BJ (cell line): ENCODE measurements at places on chromosomes 11 and 22.

DNA sequence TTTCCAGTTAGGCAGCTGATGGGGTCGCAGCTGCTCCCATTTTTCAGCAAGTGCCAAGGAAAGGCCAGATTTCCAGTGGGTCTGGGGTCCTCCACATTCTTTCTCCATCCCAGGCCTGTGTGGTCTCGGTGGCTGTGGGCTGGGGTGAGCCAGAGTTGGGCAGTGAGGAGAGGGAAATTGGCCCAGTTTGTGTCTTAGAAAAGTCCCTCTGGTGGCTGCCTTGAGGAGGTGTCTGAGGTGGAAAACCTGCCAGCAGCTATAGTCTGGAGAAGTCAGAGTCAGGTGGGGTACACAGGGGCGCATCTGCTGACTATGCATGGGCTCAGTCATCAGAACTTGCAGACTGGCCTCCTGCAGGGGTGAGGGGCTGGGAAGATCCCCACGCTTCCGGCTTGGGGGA, 30.5 kb downstream of the MRGPRD start:
- no peak for DNase-seq

- no peak for DNase-seq
Observed at GRCh38 chr22:30890686-30891442, 77.7 kb downstream of the MORC2 start.

DNA sequence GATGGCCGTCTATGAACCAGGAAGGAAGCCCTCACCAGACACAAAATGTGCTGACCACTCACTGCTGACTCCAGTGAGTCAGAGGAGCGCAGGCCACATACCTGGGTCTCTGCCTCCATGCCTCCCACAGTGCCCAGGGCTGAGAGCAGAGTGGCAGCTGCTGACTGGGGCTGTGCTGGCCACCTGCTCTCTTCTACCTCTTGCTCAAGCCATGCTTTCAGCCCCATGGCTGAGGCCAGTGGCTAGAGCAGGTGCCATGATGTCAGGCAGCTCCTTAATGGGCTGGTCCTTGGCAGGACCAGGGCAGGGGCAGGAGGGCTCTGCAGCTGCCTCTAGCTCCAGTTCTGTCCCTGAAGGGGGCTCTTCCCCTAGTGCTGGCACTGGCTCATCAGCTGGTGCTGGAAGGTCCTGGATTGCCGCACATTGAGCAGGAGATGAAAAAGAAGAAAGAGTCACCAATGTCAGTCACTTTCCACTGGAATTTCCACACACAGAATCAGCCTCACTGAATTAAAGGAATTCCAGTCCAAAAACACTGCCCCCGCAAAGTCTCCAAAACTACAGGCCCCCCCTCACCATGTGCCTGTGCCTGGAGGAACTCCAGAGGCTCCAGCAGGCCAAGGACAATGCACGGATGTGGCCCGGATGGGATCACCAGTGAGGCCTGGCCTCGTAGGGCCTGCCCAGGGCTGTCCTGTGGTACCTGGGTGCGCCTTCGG, 86.4 kb downstream of the GGTLC2 start:
- DNase-seq: no peak

GRCh38 chr22:28103596-28103995, 184.5 kb upstream of the PITPNB start:
- no peak for DNase-seq

DNA sequence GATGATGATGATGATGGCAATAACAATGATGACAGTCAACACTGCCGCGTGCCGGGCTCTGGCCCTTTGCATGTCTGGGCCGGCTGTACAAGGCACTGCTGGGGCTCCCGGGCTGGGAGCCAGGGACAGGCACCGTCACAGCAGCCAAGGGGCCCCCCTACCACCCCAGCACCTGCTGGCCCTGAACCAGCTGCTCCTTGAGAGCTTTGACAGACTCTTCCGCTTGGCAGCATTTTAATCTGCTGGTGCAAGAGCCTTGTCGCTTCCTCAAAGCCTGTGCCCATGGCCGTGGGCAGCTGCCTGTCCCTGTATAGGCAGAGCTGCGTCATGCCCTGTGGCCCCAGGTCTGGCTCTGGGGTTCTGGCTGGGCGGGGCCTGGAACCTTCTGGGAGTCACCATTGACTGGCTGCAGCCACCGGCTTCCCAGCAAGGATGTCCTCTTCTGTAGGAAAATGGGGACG, 12.9 kb upstream of the MUC6 start:
- no peak for DNase-seq

DNA sequence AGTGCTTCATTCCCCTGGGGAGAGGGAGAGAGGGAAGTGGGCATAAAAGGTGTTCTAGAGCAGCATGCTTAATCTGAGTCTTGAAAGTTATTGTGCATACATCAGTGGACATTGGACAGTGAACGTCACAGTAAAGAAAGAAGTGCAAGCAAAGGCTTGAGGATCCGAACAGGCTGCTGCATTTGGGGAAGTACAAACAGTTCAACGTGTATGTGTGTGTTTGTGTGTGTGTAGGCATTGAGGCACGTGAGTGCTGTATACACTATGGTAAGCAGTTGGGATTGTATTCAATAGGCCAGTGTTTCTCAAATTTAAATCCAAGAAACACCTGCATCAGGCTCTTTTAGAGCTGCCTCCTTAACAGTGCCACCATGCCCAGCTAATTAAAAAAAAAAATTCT, 10.4 kb upstream of the EIF3M start:
- DNase-seq: no peak

DNA sequence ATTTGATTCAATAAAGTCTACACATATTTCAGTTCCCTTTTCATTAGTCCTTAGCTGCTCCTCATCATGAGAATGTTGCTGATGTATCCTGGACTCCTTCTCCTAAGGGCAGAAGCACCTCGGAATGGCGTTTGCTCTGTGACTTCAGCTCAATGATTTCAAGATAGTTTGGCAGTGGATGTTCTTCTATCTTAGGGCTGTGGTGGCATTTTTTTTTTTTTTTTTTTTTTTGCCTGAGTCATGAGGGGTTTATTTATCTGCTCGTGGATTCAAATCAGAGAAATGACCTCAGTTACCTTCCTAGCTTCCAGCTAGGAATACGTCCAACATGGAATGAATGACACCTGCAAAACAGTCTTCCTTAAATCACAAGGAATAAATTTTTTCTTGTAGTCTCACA, 220.0 kb upstream of the ZBED5 start:
- no peak for DNase-seq

DNA sequence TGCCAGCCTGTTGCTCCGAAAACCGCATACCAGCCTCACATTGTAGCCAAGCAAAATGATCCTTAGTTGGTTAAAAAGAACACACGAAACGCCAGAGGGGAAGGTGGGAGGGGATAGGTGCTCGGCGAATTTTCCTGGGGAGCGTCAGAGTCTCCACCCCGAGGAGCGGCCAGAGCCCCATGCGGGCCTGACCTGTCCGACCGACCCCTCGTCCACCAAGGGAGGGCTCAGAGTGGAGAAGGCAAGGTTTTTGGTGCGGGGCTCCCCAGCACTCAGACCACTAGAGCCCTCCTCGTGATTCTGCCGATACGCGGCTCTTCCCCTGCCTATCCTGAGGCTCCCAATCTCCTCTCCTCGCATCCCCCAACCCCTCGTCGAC, 39.6 kb downstream of the DIXDC1 start:
- DNase-seq: no peak

DNA sequence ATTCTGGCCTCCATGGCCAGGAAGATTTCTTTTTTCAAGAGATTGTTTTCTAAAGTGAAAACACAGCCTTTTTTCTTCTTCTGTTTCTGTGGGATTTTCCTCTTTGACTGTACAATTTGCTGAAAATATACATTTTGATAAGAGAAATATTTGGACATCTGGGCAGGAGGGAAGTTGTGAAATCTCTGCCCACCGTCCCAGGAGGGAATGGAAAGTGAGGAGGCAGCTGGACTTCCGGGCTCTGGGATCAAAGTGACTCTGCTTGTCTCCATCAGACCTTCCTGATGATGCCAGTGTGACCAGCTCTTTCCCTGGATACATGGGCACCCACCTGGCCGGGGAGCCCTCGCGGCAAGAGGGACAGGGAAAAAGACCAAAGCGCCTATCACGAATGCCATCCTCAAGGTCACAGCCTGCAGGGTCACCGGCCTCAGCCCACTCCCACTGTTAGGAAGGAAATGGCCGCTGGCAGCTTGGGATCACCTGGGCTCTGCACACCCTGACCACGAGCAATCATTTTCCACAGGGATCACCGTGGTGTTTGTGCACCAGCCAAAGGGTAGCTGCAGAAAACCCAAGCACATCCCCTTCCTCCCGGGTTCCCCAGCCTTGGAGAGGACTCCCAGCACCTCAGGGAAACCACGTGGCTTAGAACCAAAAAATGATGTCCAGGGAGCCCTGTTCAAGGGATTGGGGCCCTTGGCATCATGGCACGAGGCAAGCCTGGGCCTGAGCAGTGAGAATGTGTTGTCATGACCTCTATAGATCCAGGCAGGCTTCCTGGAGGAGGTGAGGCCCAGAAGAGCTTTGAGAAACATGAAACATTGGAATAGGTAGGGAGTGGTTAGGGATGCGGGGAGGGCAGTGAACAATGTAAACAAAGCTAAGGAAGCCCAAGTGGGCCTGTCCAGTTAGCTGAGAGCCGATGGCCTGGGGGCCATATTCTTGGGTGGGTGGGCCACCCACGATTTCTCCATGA, 29.1 kb upstream of the CCND1 start:
- no peak for DNase-seq

GRCh38 chr22:39725351-39726035, 154.9 kb downstream of the CACNA1I start:
- no peak for DNase-seq

GRCh38 chr11:30710221-30710620, 124.1 kb upstream of the MPPED2 start:
- DNase-seq: no peak

GRCh38 chr11:86551288-86552092, 120.9 kb downstream of the ME3 start:
- peak; percentile 57 for DNase-seq

- DNase-seq: no peak
Observed at GRCh38 chr22:46617207-46617985, 2.8 kb upstream of the GRAMD4 start.

- DNase-seq: no peak
Observed at GRCh38 chr11:117424781-117425180, 97.1 kb downstream of the CEP164 start.

DNA sequence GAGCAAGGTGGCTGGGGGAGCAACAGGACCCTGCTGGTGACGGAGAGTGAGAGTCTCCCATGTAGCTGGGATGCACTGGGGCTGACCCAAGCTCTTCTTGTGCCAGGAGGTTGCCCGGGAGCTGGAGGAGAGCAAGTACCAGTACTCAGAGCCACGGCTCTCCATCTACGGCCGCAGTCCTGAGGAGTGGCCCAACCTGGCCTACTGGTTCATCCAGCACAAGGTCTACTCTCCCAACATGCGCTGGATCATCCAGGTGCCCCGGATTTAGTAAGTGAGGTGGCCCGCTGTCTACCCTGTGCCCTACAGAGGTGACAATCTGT, 40.4 kb downstream of the AMPD3 start:
- no peak for DNase-seq

GRCh38 chr11:83671289-83671688, 385.1 kb upstream of the CCDC90B start:
- DNase-seq: no peak

GRCh38 chr22:24106385-24107381, 74.6 kb upstream of the SUSD2 start:
- DNase-seq: no peak

GRCh38 chr11:2447951-2448650, 3.3 kb downstream of the KCNQ1 start:
- no peak for DNase-seq

GRCh38 chr11:58768137-58768536, 36.4 kb upstream of the GLYAT start:
- DNase-seq: no peak

GRCh38 chr22:44444341-44445306, 53.4 kb downstream of the RTL6 start:
- DNase-seq: no peak

DNA sequence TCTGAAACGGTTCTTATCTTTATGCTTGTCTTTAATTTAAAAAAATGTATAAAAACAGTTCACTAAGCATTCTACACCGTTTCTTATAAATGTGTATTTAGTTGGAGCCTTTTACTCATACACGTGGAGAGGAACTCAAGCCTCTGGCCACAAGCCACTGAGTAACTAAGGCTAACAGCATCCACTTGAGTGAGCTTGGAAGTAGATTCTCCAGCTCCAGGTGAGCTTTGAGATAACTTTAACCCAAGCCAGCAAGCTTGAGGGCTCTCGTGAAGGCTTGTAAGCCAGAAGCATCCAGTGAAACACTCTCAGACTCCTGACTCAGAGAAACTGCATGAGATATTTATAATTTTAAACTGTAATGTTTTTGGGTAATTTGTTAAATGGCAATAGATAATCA, 82.6 kb downstream of the ARHGAP20 start:
- DNase-seq: no peak

GRCh38 chr22:37137903-37138665, 11.6 kb downstream of the IL2RB start:
- no peak for DNase-seq

DNA sequence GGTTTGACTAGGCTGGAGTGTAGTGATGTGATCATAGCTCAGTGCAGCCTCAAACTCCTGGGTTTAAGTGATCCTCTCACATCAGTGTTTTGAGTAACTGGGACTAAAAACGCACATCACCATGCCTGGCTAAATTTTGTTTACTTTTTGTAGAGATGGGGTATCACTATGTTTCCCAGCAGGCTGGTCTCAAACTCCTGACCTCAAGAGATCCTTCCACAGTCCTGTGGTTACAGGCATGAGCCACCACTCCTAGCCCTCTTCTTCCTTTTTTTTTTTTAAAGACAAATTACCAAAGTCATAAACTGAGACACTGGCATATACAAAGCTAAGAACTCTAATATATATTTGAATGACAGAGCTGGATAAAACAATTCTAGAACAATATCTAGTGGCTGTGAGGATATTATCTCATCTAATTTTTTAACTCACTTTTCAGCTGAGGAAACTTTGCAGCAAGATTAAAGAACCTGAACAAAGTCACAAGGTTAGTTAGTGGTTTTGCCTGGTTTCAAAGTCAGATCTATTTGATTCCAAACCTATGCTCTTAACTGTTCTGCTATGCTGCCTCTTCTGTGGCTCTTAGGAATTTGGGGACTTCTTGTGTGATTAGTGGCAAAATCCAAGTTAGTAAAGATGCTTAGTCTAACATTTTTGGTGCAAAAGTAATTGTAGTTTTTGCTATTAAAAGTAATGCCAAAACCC, 95.3 kb upstream of the RAG2 start:
- no peak for DNase-seq

DNA sequence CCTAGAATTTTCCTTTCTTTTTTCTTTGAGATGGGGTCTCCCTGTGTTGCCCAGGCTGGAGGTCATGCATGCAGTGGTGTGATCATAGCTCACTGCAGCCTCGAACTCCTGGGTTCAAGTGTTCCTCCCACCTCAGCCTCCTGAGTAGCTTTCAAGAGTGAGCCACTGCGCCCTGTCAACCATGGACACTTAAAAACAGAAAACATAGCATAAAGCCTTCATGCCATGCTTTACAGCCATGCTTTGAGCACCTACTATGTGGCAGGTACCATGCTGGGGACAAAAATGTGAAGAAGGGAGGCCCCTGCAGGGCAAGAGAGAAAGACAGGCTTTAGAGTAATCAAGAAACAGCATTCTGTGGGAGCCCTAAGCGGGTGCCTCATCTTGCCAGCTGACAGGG, 13.7 kb upstream of the GNB1L start:
- DNase-seq: no peak
